ENCODE measurements at places on chromosomes 12 and 14. TPM values are rescaled to one million over a fixed set of nuclear protein-coding genes. Genes with fewer than 3 reads are reported as not detected.
A peak's percentile ranks its signal among the peaks of the same experiment; 100 is the strongest.

Gene MSI1
- total RNA-seq, result 1.4 TPM

Gene MYF5
- not detected for total RNA-seq

Gene GPRC5A
- 26.2 TPM for total RNA-seq

Gene PLEKHD1
- 0.10 TPM for total RNA-seq

Gene LRTM2
- total RNA-seq, result not detected

Gene RTL1
- total RNA-seq, result not detected

Gene SRRM4
- not detected for total RNA-seq

Gene CTSG
- 1.9 TPM for total RNA-seq

Gene PELI2
- 15.5 TPM for total RNA-seq

Gene PPP1R13B
- 94.4 TPM for total RNA-seq

Gene CLEC4C
- not detected for total RNA-seq

Gene SPTLC2
- total RNA-seq, result 49.9 TPM

Gene ACSM4
- not detected for total RNA-seq

Gene OASL
- 1.1 TPM for total RNA-seq

Gene TEX52
- total RNA-seq, result not detected

Gene ART4
- 1.5 TPM for total RNA-seq

GRCh38 chr12:122293081-122293480 lies 26.8 kb upstream of the VPS33A start:
- no peak for DNase-seq

- DNase-seq, result peak; percentile 76
These were observed 54.9 kb upstream of the OVCH1 start for GRCh38 chr12:29552324-29552927.

GRCh38 chr12:76276499-76277151 lies 71.6 kb downstream of the BBS10 start:
- no peak for DNase-seq

DNA sequence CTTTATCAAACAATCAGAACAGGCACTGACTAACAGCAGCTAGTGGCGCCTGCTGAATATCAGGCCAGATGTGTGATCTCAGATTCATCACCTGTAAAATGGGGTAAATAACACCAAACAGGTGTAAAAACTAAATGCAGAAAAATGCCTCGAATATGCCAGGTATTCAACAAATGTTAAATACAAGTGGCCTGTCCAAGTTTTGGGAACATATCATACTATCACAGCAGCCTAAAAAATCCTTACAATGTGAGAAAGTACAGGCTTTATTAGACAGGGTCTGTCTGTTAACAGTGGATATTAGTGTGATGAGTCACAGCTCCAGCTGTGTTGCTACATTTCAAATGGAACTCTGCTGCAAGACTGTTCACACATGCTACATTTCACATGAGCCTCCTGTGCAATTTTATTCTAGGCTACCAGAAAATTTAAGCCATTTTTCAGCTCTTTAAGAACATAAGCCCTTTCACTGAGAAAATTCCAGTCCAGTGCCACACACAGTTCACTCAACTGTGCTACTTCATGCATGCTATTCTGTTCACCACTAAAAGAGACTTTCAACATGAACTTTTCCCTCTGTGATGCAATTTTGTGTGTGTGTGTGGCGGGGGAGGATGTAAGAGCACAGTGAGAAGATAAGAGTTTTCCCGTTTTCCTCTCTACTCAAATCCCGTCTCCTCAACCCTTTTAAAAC lies 56.7 kb downstream of the MSRB3 start:
- DNase-seq, result no peak

GRCh38 chr14:70803321-70804310 lies 5.7 kb downstream of the MAP3K9 start:
- DNase-seq, result no peak

GRCh38 chr14:59020382-59020781 lies 168.1 kb upstream of the DAAM1 start:
- no peak for DNase-seq

DNA sequence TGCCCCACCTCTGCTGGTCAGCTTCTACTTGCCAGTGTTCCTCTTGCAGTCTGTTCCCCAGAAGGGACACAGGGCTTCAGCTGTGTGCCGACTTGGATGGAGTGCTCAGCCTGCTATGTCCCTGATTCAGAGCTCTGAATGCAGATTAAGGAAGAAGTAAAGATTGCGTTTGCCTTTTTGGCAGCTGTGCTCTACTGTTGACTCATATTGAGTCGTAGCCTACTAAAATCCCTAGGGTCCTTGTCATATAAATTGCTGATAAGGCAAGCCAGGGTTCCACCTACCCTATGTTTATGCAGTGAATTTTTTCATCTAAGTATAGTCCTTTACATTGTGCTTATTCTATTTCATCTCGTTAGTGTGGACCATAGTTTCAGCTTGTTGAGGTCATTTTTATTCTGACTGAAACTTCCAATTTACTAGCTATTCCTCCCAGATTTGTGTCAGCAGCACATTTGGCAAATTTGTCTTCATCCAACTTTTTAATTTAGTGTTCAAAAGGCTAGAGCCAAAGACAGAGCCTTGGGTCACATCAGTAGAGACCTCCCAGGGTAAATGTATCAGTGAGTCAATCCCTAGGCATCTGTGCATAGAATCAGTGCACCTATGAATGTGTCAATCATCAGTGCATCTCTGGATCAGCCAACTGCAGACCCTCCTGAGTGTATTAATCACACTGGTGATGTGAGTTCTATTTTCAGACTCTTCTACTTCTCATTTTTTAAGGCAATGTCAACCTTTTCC lies 31.9 kb downstream of the CACNA1C start:
- DNase-seq, result no peak

DNA sequence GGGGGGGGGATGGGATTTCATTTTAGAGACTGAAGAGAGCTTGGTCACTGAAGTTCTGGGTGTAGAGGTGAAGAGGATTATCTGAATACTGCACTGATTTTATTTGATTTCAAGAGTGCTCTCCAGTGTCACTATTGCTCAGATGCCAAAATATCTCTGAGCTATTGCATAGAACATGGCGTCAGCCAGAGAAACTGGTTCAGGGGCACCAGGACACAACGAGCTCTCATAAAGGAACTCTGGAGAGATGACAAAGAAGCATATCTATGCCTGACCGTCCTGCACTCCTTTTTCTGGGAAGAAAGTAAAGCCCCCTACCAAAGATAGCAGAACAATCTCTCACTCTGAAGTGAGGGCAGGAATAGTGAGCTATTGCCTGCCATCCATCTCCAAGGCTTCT lies 2.0 kb downstream of the SLC7A8 start:
- no peak for DNase-seq

- no peak for DNase-seq
These were observed 25.8 kb upstream of the CLEC4E start for GRCh38 chr12:8566525-8566924.

DNA sequence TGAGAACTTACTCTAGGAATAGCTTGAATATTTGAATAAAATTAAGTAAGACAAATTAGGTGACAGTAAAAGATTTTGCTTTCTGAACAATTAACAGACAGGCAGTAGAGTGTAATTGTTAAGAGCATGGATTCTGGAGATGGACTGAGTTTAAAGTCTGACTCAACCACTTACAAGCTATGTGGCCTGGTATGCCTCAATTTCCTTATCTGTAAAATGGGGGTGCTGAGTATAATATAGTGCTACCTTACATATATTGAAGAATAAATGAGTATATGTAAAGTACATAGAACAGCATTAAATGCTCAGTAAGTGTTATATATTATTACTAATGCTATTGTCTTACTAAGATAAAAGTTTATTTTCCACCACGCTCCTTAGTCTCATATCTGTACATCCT lies 7.1 kb downstream of the MIA2 start:
- no peak for DNase-seq

DNA sequence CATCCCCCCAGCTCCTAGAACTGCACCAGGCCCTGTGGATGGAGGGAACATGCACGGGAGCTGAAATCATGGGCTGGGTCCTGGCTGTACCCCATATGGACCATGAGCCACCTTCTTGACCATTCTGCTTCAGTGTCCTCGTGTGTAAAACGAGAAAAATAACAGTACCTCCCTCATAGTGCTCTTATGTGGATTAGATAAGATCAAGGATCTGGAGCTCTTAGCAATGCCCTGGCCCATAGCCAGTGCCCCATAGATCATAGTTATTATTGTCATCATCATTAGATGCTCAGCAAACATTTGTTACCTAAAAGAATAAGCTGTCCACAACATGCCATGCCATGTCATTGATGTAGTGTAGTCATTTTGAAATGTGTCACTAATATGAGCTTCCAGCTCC lies 71.3 kb downstream of the SYNE3 start:
- no peak for DNase-seq

DNA sequence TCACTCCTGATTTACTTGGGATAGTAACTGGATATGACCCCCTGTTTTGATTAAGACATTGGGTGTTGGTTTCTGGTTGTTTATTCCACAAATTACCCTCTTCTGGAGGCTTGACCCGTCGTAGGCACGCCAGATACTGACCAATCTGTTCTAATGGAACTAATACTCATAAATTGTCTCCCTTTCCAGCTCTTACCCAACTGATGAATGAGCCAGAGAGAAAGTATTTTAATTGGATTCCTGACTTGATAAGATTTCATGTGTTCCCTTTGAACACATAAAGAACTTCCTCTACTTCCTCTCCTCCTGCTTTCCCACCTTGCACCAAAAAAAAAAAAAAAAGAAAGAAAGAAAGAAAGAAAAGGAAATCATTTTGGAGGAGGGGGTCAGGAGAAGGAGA lies 340.9 kb downstream of the PCNX1 start:
- no peak for DNase-seq

- DNase-seq, result no peak
These were observed 129.9 kb downstream of the WIF1 start for GRCh38 chr12:64991121-64991611.

DNA sequence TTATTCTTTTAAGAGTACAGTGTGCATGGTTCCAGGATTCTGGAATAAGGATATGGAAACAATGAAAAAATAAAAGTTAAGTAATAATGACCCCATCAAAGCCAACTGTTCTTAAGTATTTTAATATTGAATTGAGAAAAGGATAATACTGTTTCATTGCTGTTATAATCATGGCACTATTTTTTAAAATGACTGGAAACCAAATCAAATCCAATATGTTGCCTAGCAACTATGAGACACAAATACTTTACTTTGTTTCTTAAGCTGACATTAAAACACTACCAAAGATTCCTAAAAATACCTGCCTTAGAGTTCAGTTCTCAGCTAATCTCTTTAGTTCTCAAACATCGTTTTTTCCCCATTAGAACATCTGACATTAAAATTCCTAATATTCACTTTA lies 66.4 kb upstream of the OTOGL start:
- DNase-seq, result no peak

- DNase-seq, result no peak
These were observed 15.7 kb downstream of the ATP6V0A2 start for GRCh38 chr12:123727878-123728277.

DNA sequence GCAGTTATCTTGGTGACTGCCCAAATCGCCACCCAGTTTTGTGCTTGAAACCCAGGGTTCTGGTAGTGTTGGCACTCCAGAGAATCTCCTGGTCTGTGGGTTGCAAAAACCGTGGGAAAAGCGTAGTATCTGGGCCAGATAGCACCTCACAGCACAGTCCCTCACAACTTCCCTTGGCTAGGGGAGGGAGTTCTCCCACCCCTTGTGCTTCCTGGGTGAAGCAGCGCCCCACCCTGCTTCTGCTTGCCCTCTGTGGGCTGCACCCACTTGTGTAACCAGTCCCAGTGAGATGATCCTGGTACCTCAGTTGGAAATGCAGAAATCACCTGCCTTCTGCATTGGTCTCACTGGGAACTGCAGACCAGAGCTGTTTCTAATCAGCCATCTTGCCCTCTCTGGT lies 16.4 kb downstream of the CLEC2D start:
- DNase-seq, result no peak

- DNase-seq, result no peak
These were observed 45.7 kb upstream of the MDM1 start for GRCh38 chr12:68377881-68378280.

DNA sequence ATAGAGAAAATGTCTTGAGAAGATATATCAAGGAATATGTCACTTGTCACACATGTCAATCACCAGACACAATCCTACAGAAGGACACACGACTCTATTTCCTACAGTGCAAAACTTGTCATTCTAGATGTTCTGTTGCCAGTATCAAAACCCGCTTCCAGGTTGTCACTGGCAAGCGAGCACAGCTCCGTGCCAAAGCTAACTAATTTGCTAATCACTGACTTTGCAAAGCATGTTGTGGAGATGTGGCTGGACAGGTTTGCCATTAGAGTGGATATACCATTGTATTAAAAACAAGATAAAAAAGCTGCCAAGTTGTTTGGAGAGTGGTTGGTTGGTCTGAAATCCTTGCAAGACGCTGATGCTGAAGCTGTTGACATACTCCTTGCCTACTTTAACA lies 7.9 kb upstream of the SGPP1 start:
- DNase-seq, result no peak

GRCh38 chr14:99543370-99543769 lies 60.6 kb downstream of the CCDC85C start:
- DNase-seq, result no peak

DNA sequence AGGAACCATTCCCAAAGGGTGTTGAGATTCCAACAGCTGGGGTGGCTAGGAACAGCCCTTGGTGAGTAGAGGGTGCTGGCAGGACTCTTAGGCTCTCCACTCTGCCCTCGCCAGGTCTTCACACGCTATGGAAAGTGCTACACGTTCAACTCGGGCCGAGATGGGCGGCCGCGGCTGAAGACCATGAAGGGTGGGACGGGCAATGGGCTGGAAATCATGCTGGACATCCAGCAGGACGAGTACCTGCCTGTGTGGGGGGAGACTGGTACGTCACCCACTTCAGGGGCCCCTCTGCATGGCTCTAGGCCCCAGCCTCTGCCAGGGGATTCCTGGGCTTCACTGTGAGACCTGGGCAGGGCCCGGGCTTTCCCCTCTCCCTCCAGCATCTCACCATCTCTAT lies 8.0 kb upstream of the SMARCD1 start:
- no peak for DNase-seq

GRCh38 chr12:110199339-110200123 lies 75.4 kb downstream of the IFT81 start:
- DNase-seq, result no peak

DNA sequence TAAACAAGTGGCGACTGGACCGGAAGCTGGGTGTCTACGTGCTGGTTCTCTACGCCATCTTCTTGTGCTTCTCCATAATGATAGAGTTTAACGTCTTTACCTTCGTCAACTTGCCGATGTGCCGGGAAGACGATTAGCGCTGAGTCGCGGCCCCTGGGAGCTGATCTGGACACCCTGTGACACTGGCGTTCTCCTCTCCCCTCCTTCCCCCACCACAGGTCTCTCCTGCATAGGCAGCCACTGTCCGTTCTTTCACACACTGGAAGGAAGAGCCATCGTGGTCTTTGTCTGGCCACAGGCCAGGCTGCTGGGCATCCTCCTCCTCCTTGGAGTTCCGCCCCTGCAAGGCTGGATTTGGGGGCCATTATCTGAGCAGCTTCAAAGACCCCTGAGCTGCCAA lies 20.1 kb upstream of the RIN3 start:
- DNase-seq, result peak; percentile 32

- peak; percentile 37 for DNase-seq
These were observed 51.1 kb downstream of the BEGAIN start for GRCh38 chr14:100536121-100536510.

GRCh38 chr12:4041187-4041885 lies 168.1 kb upstream of the PARP11 start:
- DNase-seq, result no peak
